ENCODE measurements at places on chromosomes 1 and 21.
A peak's percentile ranks its signal among the peaks of the same experiment; 100 is the strongest.

GRCh38 chr1:169060043-169060722, 46.3 kb upstream of the ATP1B1 start:
- DNase-seq, result no peak

DNA sequence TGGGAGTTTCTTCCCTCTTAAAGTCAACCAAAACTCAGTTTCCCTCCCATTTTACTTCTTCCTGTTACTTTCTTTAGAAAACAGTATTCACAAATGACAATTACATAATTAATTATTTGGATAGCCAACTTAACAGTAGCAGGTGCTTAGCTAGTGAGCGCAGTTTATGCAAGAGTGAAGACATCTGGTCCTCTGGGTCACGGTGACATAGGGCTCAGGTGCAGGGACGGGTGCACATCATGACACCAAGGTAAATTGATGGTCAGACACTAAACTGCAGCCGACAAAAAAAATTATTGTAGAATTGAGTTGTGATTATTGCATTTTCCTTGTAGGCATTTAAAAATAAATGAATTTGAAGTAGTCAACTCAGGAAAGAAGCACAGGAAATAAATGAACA, 142.0 kb upstream of the KCTD3 start:
- DNase-seq, result no peak

GRCh38 chr1:165807613-165808012, 19.8 kb upstream of the UCK2 start:
- peak; percentile 10 for DNase-seq

DNA sequence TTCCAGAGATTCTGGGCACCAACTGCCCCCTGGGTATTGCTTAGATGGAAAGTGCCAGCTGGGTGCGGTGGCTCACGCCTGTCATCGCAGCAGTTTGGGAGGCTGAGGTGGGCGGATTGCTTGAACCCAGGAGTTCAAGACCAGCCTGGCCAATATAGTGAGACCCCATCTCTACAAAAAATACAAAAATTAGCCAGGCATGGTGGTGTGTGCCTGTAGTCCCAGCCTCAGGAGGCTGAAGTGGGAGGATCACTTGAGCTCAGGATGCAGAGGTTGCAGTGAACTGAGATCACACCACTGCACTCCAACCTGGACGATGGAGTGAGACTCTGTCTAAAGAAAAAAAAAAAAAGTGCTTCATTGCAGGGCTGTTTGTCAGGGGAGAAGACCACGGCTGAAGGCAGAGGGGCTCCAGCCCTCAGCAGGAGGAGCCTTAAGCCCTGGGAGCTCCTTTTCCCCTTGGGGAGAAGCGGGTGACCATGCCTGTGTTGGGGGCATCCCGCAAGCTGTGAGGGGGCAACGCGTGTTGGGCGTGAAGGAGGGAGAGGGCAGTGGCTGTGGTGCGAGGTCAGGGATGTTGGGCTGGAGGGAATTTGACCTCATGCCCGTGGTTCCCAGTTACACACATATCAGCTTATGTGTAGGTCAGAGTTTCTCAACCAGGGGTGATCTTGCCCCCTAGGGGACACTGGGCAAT, 131.5 kb upstream of the VAMP3 start:
- no peak for DNase-seq

DNA sequence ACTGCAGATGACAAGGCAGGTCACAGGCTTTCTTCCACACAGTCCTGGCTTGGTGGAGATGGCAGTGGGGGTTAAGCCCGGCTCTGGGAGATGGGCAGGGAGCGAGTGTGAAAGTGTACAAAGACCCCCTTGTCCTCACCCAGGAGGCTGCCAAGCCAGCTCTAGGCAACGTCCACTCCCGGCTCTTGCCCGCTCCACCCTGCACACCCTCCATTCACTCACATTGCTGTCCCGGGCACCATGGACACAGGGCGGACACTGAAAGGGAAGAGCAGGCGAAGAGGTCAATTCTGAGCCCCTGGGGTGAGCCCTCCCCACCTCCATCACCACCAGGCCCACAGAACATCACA, 8.9 kb downstream of the COL16A1 start:
- DNase-seq, result no peak

- no peak for DNase-seq
Observed at GRCh38 chr1:152143150-152143887, 15.7 kb downstream of the RPTN start.

DNA sequence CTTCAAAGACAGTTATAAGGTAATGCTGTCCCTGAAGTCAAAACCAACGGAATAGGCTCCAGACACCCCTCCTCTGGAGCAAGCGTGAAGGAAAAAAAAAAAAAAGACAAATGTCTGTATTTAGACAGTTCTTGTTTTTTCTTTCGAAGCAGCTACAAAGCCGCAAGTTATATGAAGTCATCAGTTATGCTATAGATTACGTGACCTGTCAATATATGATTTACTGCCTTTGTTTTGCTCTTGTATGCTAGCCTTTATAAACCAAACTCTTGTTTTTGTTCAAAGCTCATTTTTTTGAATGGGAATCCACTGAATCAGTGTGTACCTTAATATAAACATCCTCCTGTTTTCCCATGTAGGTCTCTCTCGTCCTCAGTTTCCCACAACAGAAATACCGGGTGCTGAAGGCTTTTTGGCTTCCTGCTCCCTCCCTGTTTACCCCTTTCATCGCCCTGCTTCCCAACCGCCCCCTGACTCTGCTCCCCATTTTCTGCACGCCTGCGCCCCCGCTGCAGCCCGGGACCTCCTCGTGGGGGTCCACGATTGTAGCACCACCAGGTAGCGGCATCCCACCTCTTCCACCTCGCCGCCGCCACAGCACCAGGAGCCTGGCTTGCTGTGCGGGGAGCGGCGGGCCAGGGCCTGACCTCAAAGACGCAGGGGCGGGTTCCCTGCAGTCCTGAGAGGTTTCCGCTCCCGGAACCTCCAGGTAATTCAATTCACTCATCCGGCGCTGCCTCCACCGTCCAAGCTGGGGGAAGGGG, 5.2 kb upstream of the ZNF678 start:
- DNase-seq, result no peak

DNA sequence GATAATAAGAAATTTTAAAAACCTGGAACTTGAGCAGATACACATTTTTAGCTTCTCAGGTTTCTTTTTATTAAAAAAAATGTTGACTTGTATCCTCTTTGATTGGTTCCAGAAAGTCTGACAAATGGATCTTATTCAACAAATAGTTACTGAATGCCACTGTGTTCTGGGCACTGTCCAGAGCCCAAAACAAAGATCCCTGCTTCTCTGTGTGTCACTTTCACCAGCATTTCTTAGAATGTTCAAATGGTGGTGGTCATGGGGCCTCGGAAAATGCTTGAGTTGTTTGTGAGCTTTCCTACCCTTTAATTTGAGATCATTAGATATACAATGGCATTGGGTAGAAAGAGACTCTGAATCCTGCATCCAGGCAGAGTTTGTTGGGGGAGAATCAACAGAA, 19.9 kb downstream of the ACTN2 start:
- no peak for DNase-seq

DNA sequence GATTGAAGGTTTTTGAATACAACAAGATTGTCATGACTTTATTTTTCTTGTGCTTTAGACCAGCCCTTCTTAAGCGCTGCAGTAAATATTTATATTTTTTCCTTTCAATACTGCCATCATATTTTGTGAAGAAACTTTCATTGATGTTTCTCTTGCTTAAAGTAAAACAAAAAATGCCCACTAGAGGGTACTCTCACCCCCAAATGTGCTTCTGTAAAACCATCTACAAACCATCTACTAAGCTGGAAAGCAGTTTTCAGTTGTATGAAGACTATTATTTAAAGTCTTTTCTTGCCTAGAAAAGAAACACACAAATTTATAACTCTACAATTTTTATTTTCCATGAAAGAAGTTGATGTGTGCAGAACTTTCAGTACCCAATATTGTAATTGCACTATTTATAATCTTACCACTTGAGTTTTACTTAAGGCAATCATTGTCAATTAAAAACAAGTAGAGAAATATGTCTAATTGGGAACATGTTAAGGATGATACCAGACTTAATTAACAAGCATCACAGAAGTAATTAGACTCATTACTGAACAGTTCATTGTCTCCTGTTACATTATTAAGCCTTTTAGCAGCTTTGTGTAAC, 10.7 kb downstream of the LEPR start:
- DNase-seq, result peak; percentile 65

- no peak for DNase-seq
Observed at GRCh38 chr21:41407541-41408460, 18.2 kb upstream of the MX1 start.

DNA sequence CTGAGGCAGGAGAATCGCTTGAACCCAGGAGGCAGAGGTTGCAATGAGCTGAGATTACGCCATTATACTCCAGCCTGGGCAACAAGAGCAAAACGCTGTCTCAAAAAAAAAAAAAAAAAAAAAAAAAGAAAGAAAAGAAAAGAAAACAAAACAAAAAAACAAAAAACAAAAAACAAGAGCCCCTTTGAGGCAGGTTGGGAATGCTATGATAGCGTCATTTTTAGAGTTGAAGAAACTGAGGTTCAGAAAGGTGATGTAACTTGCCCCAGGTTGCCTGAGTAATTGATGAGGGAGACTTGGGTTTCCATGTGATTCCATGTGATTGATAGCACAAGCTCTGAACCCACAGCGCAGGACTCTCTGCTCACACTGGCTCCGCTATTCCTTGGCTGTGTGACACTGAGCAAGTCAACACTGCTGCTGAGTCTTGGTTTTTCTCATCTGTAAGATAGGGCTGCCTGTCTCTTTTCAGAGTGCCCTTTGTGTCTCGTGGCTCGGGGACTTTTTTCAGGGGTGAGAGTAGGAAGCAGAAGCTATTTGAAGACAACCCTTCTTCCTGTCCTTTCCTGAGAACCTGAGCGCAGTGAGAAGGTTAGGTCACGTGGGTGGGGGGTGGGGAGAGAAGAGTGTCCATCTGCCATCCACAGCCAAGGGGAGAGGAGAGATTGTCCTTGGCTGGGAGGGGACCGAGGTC, 2.5 kb downstream of the CNR2 start:
- DNase-seq, result no peak

DNA sequence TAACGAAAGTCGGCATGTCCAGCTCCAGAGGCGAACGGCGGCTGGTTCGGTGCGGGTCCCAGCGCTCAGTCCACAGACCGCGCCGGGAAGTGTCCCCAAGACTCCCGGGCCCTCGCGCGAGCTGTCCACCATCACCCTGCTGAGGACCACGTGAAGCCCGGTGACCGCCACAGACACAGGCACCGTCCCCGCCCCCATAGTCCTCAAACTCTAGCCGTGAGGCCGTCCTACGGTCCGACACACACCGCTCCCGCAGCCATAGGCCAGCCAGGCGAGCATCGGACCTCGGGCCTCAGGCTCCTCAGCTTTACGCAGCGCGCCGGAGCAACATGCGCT, 535 bp downstream of the SETD4 start:
- DNase-seq, result no peak

DNA sequence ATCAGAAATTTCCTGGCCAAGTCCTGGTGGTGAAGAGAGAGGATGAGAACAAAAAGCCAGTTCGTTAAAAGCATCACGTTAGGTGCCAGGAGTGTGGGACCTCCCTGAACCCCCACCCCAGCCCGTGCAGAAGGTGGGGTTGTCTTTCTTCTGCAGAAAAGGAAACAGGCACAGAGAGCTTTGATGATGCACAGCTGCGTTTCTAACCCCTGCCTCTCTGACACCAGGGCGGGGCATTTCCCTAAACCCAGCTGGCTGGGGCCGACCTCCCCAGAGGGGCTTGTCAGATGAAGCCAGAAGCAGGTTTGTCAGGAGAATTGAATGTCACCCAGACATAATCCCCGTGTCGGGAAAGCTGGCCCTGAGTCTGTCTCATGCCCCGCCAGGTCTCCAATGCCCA, 189.3 kb upstream of the EDN2 start:
- no peak for DNase-seq

- DNase-seq, result no peak
Observed at GRCh38 chr1:163265547-163265946, 56.2 kb upstream of the NUF2 start.

- peak; percentile 72 for DNase-seq
Observed at GRCh38 chr1:44036409-44037139, 5.3 kb upstream of the SLC6A9 start.

DNA sequence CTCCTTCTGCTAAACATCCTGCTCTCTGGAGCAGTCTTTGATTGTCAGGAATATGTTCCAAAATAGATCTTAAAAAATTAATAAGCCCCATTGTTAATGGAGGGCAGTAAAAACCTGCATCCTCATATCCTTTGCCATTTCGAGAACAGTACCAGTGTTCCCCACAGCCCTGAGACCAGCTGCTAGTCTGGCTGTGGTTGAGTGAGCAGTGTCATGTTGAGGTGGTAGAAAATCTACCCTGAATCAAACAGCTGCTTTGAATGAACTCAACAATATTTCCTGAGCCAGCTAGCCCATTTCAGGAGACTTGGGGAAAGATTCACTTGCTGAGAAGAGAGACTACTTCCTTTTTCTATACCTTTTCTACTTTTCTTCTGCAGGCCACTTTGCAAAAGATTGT, 24.4 kb downstream of the FABP3 start:
- no peak for DNase-seq

- no peak for DNase-seq
Observed at GRCh38 chr1:18535391-18536210, 54.9 kb downstream of the KLHDC7A start.

- DNase-seq, result peak; percentile 27
Observed at GRCh38 chr1:231606712-231607111, 19.9 kb upstream of the DISC1 start.

GRCh38 chr21:46641656-46642055, 6.2 kb downstream of the PRMT2 start:
- DNase-seq, result no peak

DNA sequence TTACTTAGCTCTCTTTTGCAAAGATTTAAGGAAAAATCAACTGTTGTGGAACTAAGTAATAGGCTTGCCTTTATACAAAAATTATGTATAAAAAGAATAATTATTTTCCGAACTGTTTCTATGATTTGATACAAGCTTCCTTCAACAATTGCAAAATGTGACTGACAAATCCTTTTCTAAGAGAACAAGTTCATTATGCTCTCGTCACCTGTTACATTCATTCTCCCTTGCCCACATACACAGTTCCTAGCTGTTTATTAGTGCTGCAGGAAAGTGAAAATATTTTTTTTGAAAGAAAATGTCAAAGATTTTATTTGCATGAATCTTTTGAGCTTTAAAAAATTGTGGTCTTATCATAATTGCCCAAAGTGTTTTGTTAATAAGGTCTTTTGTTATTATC, 466.2 kb downstream of the USP25 start:
- DNase-seq, result no peak

GRCh38 chr1:225888898-225889601, at the start of gene LEFTY1:
Gene LEFTY1 (minus strand): TSS chr1:225889146. CDS start chr1:225889066, 80 bp downstream.
- no peak for DNase-seq
